ENCODE measurements at places on chromosomes 7 and 10. TPM values are rescaled to one million over a fixed set of nuclear protein-coding genes. Genes with fewer than 3 reads are reported as not detected.
A peak's percentile ranks its signal among the peaks of the same experiment; 100 is the strongest.

The PGAM1 gene
- 374 TPM for total RNA-seq

The HOXA3 gene
- not detected for total RNA-seq

The DGKB gene
- 57.8 TPM for total RNA-seq

- H3K27ac ChIP-seq = no peak overlapping the region
- H3K36me3 ChIP-seq = no peaks in the 10 kb centered on the region
- no peak for DNase-seq
- H3K27me3 ChIP-seq = peaks cover 12% of the 10 kb centered on the region
- H3K4me1 ChIP-seq = peaks cover 15% of the 10 kb centered on the region
These were observed 93.7 kb downstream of the MYL10 start for GRCh38 chr7:101535351-101535751.

The TRIM8 gene
- total RNA-seq = 74.8 TPM

The BHLHA15 gene
- not detected for total RNA-seq

The SPDYE5 gene
- total RNA-seq = not detected

DNA sequence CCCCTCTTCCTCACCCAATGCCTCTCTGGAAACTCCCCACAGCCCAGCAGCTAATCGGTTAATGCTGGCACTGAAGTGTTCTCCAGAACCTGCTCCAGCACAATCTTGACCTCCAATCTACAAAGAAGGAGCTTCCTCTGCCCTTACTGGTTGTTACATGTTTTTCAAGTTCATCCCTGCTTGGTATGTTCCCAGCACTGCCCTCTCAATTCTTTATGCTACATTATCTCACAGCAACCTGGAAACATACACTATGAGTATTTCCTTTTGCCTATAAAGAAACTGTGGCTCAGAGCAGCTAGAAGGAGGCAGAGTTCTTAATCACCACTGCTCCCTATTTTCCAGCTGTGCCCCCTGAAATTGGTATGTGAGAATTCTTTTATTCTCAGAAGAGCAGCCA is 84.1 kb upstream of the KMT2E start:
- H3K36me3 ChIP-seq = no peaks in the 10 kb centered on the region
- DNase-seq = no peak
- H3K27ac ChIP-seq = no peak overlapping the region
- H3K4me3 ChIP-seq = no peak overlapping the region

The NKX1-2 gene
- total RNA-seq = 0.59 TPM

- no peaks in the 10 kb centered on the region for H3K27me3 ChIP-seq
- peaks cover 11% of the 10 kb centered on the region for H3K36me3 ChIP-seq
- H3K4me1 ChIP-seq = peaks cover 12% of the 10 kb centered on the region
- no peak overlapping the region for H3K27ac ChIP-seq
- no peak overlapping the region for H3K4me3 ChIP-seq
These were observed 371.9 kb downstream of the PHF14 start for GRCh38 chr7:11345621-11346020.

The AKR1B15 gene
- total RNA-seq = not detected

- H3K4me1 ChIP-seq = peaks cover 3% of the 10 kb centered on the region
- H3K27ac ChIP-seq = no peak overlapping the region
- no peak overlapping the region for H3K4me3 ChIP-seq
- no peaks in the 10 kb centered on the region for H3K27me3 ChIP-seq
- no peak for DNase-seq
- no peaks in the 10 kb centered on the region for H3K36me3 ChIP-seq
These were observed 39.6 kb downstream of the ABCB1 start for GRCh38 chr7:87561102-87561501.

DNA sequence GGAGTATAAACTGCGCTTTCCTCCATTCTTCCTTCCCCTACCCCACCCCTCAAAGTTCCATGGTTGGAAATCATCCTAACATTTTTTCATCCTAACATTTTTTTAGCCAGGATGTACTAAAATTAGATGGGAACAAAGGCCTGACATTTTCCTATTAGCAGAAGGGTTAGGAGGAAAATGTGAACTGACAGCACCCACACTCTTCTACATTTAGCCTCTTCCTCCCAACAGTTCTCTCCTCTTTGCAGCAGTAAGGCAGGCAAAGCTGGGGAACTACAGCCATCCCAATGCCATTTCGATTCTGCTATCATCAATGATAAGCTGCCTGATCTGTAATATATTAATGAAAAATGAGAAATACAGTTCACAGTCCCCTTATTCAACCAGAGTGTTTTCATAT is 11.4 kb upstream of the FAM53B start:
- no peaks in the 10 kb centered on the region for H3K27me3 ChIP-seq
- H3K4me3 ChIP-seq = no peak overlapping the region
- H3K27ac ChIP-seq = no peak overlapping the region
- H3K4me1 ChIP-seq = peaks cover 12% of the 10 kb centered on the region
- DNase-seq = no peak

- H3K4me3 ChIP-seq = no peak overlapping the region
- H3K36me3 ChIP-seq = peaks cover 5% of the 10 kb centered on the region
- peaks cover 7% of the 10 kb centered on the region for H3K27me3 ChIP-seq
These were observed 36.6 kb downstream of the POR start for GRCh38 chr7:75951506-75951905.

- DNase-seq = no peak
- peaks cover 1% of the 10 kb centered on the region for H3K27me3 ChIP-seq
- H3K4me3 ChIP-seq = no peak overlapping the region
- no peaks in the 10 kb centered on the region for H3K4me1 ChIP-seq
These were observed 126.4 kb downstream of the CFAP58 start for GRCh38 chr10:104479906-104480593.

The EPDR1 gene
- total RNA-seq = 10.3 TPM

The GJC3 gene
- total RNA-seq = not detected

- DNase-seq = no peak
- H3K27ac ChIP-seq = no peak overlapping the region
- no peaks in the 10 kb centered on the region for H3K4me1 ChIP-seq
- peaks cover 13% of the 10 kb centered on the region for H3K36me3 ChIP-seq
These were observed 12.8 kb downstream of the TFPI2 start for GRCh38 chr7:93877742-93878141.

GRCh38 chr7:111082351-111082750 is 8.6 kb upstream of the LRRN3 start:
- no peak overlapping the region for H3K27ac ChIP-seq
- H3K36me3 ChIP-seq = no peaks in the 10 kb centered on the region
- no peak overlapping the region for H3K4me3 ChIP-seq
- H3K4me1 ChIP-seq = no peaks in the 10 kb centered on the region

DNA sequence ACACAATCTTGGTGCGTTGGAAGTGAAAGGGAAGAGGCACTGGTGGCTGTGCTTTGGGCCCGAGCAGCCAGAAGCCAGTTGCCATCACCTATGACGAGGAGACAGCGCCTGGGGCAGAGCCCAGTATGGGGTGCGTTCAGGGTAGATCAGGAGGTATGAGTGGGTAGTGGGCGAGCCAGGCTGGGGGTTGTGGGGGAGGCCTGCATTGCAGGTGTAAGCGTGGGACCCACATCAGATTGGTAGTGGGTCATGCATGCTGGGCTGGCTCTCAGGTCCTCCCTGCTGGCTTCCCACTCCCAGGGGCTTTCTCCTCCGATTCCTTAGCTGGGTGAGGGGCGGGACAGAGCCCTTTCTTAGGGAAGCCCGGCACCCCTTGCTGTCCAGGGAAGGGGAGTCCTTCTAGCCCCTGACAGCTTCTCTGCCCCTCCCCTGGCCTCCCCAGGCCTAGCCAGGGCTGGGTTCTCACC is 445 bp upstream of the PVRIG start:
- H3K4me1 ChIP-seq = peaks cover 2% of the 10 kb centered on the region
- peaks cover 9% of the 10 kb centered on the region for H3K27me3 ChIP-seq
- no peak for DNase-seq
- H3K36me3 ChIP-seq = no peaks in the 10 kb centered on the region
- no peak overlapping the region for H3K27ac ChIP-seq

DNA sequence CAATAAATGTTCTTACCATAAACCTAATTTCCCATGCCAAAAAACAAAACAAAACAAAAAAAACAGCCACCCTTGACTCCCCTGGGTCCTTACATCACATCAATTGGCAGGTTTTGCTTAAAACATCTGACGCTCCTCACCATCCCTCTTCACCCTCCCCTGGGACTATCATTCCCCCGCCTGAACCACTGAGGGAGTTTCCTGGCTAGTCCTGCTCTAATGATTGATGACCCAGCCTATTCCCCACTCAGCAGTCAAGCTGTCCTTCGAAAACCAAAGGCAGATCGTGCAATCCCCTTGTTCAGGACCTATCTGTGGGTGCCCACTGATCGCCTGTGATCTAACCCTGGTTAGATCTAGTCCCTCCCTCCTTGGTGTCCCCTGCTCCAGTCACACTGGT is 11.2 kb upstream of the FRMPD2 start:
- peaks cover 7% of the 10 kb centered on the region for H3K27me3 ChIP-seq
- peaks cover 29% of the 10 kb centered on the region for H3K36me3 ChIP-seq
- H3K27ac ChIP-seq = no peak overlapping the region
- peak overlapping the region; percentile 47 for H3K4me3 ChIP-seq
- peak; percentile 25 for DNase-seq

The ARL3 gene
- total RNA-seq = 20.3 TPM

The SFRP5 gene
- total RNA-seq = not detected

GRCh38 chr10:43682956-43683355 is 34.3 kb upstream of the ZNF32 start:
- H3K36me3 ChIP-seq = no peaks in the 10 kb centered on the region
- no peaks in the 10 kb centered on the region for H3K4me1 ChIP-seq
- H3K27ac ChIP-seq = no peak overlapping the region
- DNase-seq = no peak

GRCh38 chr7:137647905-137648565 is 198.7 kb downstream of the DGKI start:
- no peak overlapping the region for H3K27ac ChIP-seq
- H3K4me1 ChIP-seq = no peaks in the 10 kb centered on the region
- H3K4me3 ChIP-seq = no peak overlapping the region
- DNase-seq = no peak
- H3K36me3 ChIP-seq = no peaks in the 10 kb centered on the region
- H3K27me3 ChIP-seq = no peaks in the 10 kb centered on the region

DNA sequence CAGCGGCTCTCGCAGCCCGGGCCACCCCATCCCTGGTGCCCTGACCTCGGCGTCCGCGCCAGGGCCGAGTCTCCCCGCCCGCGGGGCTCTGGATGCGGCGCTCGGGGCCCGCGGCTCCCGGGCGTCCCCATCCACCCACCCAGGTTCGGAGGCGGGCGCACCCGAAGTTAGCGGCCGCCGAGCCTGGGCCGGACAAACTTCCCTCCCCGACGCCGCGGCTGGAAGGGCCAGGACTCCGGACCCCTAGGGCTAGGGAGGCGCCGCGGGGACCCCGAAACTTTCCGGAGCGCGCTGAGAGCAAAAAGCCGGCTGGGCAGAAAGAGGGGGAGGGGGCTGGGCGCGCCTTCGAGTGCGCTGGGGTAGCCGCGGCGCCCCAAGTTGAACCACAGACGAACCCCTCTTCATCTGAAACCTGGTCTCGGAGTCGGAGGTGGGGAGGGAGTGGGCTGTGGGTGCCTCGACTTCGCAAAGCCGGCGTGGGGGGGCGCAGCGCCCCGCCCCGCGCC is 3.7 kb upstream of the ELFN1 start:
- H3K36me3 ChIP-seq = no peaks in the 10 kb centered on the region
- DNase-seq = no peak
- H3K4me3 ChIP-seq = no peak overlapping the region
- H3K27me3 ChIP-seq = peaks cover 6% of the 10 kb centered on the region

- no peaks in the 10 kb centered on the region for H3K36me3 ChIP-seq
- H3K27ac ChIP-seq = no peak overlapping the region
These were observed 119.9 kb downstream of the ADCYAP1R1 start for GRCh38 chr7:31171984-31172383.

DNA sequence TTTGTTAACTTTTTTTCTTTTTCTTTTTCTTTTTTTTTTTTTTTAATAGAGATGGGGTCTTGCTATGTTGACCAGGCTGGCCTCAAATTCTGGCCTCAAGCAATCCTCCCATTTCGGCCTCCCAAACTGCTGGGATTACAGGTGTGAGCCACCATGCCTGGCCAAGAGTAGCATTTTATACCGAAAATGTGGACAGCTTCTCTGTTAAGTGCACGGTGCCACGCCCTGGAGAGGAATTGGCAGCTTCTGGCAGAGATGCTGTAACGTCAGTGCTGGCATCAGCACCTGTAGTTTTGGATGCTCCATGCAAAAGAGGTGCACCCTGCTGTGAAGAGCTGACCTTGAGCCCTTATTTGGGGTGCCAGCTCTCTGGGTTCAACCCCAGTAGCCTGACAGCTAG is 18.2 kb downstream of the IL15RA start:
- no peak for DNase-seq
- no peak overlapping the region for H3K4me3 ChIP-seq
- H3K4me1 ChIP-seq = peaks cover 8% of the 10 kb centered on the region
- no peak overlapping the region for H3K27ac ChIP-seq
- H3K27me3 ChIP-seq = peaks cover 3% of the 10 kb centered on the region

DNA sequence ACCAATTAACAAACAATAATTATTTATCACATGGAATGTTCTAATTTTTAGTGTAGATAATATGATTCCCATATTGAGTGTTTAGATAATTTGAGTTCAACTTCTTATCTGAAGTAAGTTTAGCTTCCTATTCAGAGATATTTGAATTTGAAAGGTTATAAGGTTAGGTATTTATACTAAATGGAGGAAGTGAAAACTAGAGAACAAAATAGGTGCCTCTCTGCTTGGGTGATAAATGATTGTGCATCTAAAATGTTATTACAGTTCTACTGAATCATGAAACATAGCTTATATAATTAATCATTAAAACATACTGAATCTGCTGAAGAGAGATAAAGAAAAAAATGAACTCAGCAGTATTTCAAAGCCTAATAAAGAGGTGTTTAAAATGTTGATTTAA is 1174.3 kb downstream of the XPNPEP1 start:
- no peaks in the 10 kb centered on the region for H3K27me3 ChIP-seq
- no peaks in the 10 kb centered on the region for H3K36me3 ChIP-seq
- no peak overlapping the region for H3K27ac ChIP-seq
- no peaks in the 10 kb centered on the region for H3K4me1 ChIP-seq
- H3K4me3 ChIP-seq = no peak overlapping the region
- no peak for DNase-seq

DNA sequence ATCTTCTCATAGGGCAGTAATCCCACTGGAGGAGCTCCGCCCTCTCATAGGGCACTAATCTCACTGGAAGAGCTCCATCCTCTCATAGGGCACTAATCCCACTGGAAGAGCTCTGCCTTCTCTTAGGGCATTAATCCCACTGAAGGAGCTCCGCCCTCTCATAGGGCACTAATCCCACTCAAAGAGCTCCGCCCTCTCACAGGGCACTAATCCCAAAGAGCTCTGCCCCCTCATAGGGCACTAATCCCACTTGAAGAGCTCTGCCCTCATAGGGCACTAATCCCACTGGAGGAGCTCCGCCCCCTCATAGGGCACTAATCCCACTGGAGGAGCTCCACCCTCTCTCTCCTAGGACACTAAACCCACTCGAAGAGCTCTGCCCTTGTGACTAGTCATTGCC is 3.4 kb upstream of the FUOM start:
- H3K4me3 ChIP-seq = no peak overlapping the region
- no peak overlapping the region for H3K27ac ChIP-seq
- peaks cover 3% of the 10 kb centered on the region for H3K27me3 ChIP-seq
- H3K36me3 ChIP-seq = peaks cover 15% of the 10 kb centered on the region
- no peaks in the 10 kb centered on the region for H3K4me1 ChIP-seq

DNA sequence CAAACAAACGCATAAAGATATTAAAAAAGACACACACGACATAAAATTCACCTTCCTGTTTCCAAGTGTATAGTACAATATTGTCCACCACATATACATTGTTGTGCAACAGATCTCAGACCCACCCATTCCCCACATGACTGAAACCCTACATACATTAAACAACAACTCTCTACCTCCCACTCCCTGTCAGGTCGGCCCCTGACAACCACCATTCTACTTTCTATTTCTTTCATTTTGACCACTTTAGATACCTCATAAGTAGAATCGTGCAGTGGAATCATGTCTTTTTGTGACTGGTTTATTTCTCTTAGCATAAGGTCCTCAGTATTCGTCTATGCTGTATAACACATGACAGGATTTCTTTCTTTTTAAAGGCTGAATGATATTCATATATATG is 320.5 kb downstream of the BBS9 start:
- no peak for DNase-seq
- no peaks in the 10 kb centered on the region for H3K36me3 ChIP-seq
- H3K27me3 ChIP-seq = no peaks in the 10 kb centered on the region

The TWIST1 gene
- total RNA-seq = not detected
